ENCODE measurements at places on chromosomes 11 and 22.

DNA sequence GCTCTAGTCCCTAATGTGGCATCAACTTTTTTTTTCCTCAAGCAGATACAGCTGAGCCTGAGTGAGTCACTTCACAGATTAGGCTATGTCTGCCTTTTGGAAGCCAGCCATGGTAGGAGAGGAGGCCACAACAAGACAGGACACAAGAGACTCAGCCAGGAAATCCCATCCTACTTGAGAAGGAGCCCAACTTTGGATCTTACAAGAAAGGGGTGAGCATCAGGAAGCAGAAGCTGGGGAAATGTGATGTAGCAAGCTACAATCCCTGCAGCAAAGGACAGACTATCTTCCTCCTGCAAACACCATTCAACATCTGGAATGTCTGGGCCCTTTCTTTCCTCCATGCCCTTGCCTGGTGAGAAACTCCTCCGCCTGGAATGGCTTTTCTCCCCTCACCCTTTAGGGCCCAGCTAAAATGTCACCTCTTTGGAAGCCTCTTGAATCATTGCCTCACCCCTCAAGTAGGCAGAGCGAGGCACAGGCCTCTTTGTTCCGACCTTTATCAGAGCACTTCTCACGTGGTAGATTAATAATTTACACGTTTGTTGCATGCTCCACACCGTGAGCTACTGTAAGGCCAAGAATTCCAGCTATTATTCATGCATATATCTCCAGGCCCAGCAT, 156.4 kb upstream of the PITPNB start:
- no peak for DNase-seq

GRCh38 chr22:22061085-22062077, 78.8 kb upstream of the TOP3B start:
- DNase-seq, result no peak

DNA sequence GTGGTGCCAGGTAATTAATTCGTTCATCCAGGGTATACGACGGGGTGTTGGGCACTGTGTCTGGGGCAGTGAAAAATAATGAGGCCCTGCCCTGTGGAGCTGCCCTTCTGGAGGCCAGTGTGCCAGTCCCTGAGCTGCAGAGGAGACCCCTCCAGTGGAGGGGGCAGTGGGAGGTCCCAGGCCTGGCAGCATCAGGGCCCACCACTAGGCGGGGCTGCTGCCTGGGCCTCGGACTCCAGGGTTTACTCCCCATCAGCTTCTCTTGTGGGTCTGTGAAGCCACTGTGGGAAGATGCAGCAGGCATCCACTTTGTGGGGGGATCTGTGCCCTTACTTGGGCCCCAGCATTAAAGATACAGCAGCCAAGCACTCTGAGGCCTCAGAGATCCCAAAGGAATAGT, 17.4 kb upstream of the TMPRSS6 start:
- DNase-seq, result no peak

DNA sequence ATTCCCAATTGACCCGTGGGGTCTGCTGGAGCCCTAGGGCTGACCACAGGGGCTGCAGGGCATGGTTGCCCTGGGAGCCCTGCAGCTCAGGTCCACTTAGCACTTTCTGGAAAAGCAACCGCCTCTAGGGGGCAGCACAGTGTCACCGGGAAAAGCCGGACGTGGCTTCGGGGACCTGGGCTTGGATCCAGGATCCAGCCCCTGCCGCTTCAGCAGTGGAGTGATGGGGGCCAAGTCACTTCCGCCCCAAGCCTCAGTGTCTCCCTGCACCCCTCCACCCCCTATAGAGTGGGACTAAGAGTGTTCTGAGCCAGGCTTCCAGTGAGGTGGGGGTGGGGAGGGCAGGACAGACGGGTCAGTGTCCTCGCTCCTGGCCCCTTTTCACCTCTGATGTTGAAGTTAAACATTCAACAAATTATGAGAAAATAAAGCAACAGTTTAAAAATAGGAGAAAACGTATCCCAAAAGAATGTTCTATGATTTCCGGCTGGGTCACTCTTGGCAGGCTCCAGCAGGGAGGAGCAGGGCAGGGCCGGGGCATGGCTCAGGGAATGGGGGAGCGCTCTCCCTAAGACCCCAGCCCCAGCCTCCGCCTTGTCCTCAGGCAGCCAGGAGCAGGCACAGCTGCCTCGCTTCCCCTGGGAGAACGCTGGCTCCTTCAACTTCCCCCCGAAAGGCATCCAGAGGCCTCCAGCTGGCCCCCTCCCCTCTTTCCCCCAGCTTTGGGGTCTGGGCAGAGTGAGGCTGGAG, 96.5 kb upstream of the FGF3 start:
- no peak for DNase-seq

GRCh38 chr11:109048098-109048497, 373.9 kb upstream of the C11orf87 start:
- DNase-seq, result no peak

GRCh38 chr22:46183733-46184132, 33.4 kb downstream of the PPARA start:
- DNase-seq, result no peak

- DNase-seq, result no peak
These were observed 7.7 kb downstream of the MUC2 start for GRCh38 chr11:1082346-1082727.

GRCh38 chr22:24155627-24156140, 25.6 kb upstream of the SUSD2 start:
- peak; percentile 22 for DNase-seq

GRCh38 chr22:22384267-22384666, 124.3 kb downstream of the ZNF280B start:
- no peak for DNase-seq

- DNase-seq, result no peak
These were observed 36.9 kb downstream of the LINC01488 start for GRCh38 chr11:69518081-69518950.

DNA sequence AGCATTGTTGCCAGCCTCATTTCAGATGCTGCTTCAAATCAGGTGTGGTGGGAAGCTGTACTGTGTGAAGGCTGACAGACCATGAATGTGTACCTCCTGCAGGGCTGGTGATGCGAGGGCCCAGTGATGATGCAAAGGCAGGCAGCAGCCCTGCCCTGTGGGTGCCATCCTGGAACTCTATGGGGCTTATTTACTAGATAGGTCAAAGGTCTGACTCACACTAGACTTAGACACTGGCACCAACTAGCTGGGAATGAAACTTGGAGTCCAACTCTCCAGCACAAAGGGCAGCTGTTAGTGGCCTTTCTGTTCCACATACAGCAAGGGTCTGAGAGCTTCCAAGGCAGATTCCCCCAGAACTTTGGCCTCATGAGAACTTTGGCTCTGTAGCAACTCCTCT, 138.4 kb downstream of the TTC17 start:
- no peak for DNase-seq

DNA sequence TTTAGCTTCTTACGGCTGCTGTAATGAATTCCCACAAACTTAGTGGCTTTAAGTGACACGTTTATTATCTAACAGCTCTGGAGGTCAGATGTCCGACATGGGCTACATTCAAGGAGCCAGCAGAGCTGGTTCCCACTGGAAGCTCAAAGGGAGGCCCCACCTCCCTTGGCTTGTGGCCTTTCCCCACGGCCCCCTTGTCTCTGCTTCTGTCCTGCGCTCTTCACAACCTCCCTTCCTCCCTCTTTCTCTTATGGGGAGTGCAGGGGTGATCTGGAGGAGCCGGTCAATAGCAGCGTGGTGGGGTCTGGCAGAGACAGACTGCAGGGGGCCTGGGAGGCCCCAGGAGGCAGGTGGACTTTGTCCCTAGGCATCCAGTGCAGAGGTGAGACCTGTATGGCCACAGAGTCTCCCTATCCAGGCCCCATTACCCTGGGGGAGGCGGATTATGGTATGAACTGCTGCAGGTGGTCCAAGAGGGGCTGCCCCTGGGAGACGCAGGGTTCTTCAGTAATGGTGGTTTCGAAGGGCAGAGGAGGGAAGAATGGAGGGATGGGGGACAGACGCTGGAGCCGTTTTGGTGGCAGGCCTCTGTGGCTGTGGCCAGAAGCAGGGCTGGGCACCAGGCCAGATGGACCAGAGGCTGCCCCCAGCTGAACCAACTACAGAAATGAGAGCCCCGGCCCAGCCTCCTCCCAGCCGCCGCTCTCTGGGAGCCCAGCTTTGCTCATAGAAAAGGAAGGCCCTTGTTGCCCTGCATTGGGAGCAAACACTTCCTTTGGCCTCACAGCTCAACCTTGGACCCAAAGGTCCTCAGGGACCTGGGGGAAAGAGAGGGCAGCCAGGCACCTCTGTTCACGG, 30.7 kb upstream of the KCNQ1OT1 start:
- no peak for DNase-seq

DNA sequence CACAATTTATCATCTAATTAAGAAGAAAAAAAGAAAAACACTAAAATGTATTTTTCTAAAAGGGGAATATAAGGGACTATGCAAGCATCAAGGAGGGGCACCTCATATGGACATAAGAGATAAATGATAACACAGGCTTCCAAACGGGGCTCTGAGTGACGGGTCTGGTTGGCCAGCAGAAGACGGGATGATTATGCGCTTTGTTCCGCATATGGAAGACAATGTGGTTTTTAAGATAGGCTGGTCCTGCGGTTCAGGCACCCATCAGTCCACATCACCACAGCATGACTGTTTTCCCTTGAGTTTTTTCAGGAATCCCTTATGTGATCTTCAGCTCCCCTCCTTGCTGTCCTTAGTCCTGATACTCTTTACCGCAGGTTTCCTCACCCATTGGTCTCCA, 404.6 kb downstream of the OPCML start:
- DNase-seq, result no peak
